NCI-H460 (cell line): ENCODE measurements at places on chromosomes 6 and 20. TPM values are rescaled to one million over a fixed set of nuclear protein-coding genes. Genes with fewer than 3 reads are reported as not detected.

SEL1L2 gene
- not detected in 2 replicates for total RNA-seq

FOXO3 gene
- 6.0 and 6.2 TPM in 2 replicates for total RNA-seq

NRSN1 gene
- not detected in 2 replicates for total RNA-seq

OVOL2 gene
- total RNA-seq: not detected in 2 replicates

LCA5 gene
- 0.81 and 1.3 TPM in 2 replicates for total RNA-seq

MYH7B gene
- 0.05 and 0.49 TPM in 2 replicates for total RNA-seq

DLK2 gene
- not detected in 2 replicates for total RNA-seq

CLVS2 gene
- not detected in 2 replicates for total RNA-seq

MCHR2 gene
- total RNA-seq: not detected in 2 replicates

XKR7 gene
- total RNA-seq: not detected in 2 replicates

LRRC73 gene
- 0.25 and 0.26 TPM in 2 replicates for total RNA-seq

LYRM2 gene
- 20.1 and 21.0 TPM in 2 replicates for total RNA-seq

KHDC1L gene
- total RNA-seq: not detected in 2 replicates

BCLAF1 gene
- 117 and 120 TPM in 2 replicates for total RNA-seq

TSBP1 gene
- not detected in 2 replicates for total RNA-seq

BTN2A1 gene
- total RNA-seq: 12.8 and 13.7 TPM in 2 replicates

ROS1 gene
- not detected in 2 replicates for total RNA-seq

- DNase-seq: no peak
Measured at GRCh38 chr6:133432021-133432989, 191.1 kb downstream of the EYA4 start.

GRCh38 chr20:6051505-6051904, 2.4 kb downstream of the LRRN4 start:
- no peak for DNase-seq

- no peak for DNase-seq
Measured at GRCh38 chr20:34210271-34210670, 31.0 kb upstream of the ASIP start.

- DNase-seq: no peak
Measured at GRCh38 chr20:12591949-12592470, 416.8 kb upstream of the SPTLC3 start.

- DNase-seq: no peak
Measured at GRCh38 chr20:62969179-62969760, 16.8 kb downstream of the SLC17A9 start.

DNA sequence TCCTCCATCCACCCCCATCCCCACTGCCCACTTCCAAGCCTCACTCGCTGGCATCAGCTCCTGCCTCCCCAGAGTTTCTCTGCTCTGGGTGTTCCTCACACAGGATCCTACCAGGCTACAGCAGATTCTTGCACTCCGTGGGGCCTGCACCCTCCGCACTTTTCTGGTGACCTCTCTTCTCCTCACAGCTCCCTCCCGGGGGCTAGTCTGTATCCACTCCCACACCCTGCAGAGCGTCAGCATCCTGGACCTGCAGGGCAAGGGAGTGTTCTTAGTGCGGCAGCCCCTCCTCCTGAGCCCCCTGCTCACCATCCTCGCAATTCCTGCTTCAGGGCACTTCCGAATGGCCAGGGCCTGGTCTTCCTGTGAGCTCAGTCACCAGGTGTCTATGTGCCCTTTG, 224.2 kb downstream of the DLL1 start:
- no peak for DNase-seq

DNA sequence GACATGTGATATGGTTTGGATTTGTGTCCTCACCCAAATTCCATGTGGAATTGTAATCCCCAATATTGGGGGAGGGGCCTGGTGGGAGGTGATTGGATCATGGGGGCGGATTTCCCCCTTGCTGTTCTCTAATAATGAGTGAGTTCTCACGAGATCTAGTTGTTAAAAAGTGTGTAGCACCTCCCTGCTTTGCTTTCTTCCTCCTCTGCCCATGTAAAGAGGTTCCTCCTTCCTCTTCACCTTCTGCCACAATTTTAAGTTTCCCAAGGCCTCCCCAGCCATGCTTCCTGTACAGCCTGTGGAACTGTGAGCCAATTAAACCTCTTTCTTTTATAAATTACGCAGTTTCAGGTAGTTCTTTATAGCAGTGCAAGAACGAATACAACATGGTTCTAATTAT, 2.1 kb upstream of the ZNF451 start:
- no peak for DNase-seq

- DNase-seq: no peak
Measured at GRCh38 chr6:34616227-34616585, 60.1 kb upstream of the SPDEF start.

DNA sequence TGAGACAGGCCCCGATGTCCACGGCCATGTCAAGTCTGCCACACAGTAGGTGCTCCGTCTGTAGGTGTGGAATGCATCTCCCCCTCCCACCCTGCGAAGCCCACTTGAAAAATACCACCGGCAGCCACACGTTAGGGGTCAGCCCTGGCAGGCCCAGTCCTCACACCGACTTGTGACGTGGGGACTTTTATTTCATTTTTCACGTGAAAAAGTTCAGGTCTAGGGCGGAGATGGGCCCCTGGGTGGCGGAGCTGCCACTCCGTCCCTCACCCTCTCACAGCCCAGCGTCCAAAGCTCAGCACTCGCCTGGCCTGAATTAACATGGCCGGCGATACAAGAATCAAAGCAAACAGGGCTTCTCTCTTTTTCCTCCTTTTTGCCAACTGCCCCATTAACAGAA, 3.8 kb upstream of the TUBB1 start:
- DNase-seq: no peak

DNA sequence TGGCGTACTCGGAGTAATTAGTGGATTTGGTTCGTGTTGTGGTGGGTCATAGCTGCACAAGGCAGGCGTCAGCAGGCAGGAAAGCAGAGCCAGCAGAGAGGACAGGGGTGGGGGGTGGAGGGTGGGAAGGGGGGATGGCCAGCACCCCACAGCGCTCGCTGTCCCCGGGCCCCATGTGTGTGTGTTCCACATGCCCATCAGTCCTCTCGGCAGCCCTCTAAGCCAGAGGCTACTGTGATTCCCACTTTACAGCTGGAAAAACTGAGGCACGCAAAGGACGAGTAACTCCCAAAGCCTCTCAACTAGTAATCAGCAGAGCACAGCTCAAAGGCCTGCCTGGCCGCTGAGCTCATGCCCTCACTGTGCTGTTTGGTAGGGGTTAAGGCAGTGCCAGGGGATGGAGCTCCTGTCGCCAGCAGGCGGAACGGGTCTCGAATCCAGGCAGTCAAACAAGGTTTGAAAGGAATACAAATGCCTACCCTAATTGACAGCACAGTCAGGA, 175.2 kb downstream of the ZDHHC14 start:
- no peak for DNase-seq

DNA sequence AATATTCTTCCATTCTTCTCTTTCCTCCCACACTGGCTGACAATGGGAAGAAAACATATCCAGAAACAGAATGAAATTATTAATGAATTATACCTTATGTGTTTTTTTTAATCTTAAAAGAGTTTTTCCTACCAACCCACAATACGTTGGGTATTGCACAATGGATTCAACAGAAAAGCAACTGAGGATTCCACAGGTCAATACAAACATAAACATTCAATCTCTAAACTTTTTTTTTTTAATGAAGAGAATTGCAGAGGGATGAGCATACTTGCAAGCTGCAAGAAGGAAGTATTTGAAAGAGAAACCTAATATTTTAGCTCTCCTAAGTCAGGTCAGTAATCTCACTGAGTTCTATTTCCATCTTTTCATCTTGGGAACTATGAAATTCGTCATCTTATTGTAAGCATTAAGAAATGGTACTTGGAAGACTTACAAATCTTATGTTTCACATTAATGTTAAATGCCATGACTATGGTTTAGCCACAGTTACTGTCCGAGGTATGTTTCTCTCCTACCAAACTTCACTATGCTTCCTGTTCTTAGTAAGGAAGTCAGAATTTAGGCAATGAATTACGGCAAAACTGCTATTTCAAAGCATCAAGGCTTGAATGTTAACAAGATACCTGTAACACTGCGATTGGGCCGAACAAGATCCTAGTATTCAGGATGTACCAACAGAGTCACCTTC, 100.8 kb downstream of the HIVEP2 start:
- no peak for DNase-seq

GRCh38 chr6:46799657-46800056, 6.5 kb downstream of the MEP1A start:
- DNase-seq: no peak

- DNase-seq: peak; percentile 61
Measured at GRCh38 chr20:330233-331149, 5.1 kb downstream of the SOX12 start.

DNA sequence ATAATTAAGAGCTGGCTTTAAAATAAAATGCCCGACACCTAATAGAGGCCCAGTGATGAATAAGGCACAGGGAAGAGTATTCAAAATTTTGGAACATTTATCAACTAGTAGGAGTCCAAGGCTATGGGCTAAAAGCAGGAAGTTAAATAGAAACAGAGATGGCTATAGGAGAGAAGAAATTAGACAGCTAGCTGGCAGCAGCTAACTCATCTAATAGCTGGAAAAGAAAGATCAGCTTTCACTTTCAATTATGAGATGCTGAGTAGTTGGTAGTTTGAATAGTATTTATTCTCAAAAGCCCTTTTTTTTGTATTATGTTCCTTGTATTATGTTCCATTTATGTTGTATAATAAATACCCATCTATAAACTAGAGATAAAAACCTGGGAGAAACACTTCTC, 215.7 kb downstream of the SLC35F1 start:
- no peak for DNase-seq

- DNase-seq: no peak
Measured at GRCh38 chr20:47764154-47764733, 21.0 kb downstream of the SULF2 start.

GRCh38 chr20:48789185-48789668, 38.6 kb downstream of the PREX1 start:
- DNase-seq: no peak

- no peak for DNase-seq
Measured at GRCh38 chr20:19966840-19967239, 50.3 kb upstream of the NAA20 start.

DNA sequence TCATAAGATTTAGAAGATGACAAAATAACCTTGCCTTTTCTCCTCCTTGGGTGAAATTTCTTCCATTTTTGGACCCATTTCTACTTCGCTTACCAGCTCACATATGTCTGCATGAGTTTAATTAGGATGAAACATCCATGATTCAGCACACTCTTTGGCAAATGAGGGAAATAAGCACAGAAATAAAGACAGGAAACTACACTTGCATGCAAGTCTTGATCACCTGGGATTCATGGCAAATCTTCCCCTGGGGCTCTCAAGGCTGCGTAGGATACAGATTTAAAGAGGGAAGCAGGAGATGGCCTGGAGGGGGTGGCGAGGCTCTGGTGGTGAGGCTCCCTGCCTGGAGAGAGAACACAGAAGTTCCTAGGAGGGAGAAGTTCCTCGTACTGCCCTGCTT, 147.8 kb downstream of the EDN3 start:
- DNase-seq: no peak

DNA sequence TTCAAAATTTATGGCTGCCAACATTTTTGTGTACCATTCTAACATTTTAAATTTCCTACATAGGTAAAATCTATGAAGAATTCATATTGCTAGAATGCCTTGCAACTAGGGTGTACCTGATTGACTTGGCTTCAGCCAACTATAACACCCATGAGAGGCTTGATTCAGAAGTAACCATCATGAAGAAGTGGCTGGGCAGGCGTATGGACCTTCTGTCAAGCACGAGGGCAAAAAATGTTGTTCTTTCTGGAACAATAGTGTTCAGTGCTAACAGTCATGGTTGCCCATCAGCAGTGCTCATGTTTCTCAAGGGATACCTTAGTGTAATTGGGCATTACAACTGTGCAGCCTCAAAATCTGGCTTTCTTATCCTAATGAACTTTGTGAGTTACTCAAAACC, 42.9 kb downstream of the ID4 start:
- no peak for DNase-seq

- DNase-seq: no peak
Measured at GRCh38 chr20:44006578-44006977, 91.9 kb downstream of the TOX2 start.

GRCh38 chr6:113076116-113076515, 729.0 kb downstream of the RFPL4B start:
- DNase-seq: no peak

DNA sequence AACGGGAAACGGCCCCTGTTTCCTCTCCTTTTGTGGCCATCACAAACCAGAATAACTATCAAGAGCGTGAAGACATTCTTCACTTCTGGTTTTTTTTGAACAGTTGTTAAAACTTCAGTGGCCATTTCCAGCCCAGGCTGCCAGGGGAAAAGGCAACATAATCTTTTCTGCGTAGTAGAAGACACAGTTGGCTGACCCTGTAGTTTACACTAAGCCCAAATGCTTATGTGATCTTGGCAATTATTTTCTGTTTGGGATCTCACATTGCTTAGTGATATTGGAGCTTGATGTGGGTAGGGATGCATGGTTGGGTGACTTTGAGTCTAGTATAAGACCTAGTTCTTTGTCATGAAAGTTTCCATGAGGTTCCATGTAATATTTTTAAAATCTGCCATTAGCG, 449.4 kb upstream of the CDH4 start:
- DNase-seq: no peak

DNA sequence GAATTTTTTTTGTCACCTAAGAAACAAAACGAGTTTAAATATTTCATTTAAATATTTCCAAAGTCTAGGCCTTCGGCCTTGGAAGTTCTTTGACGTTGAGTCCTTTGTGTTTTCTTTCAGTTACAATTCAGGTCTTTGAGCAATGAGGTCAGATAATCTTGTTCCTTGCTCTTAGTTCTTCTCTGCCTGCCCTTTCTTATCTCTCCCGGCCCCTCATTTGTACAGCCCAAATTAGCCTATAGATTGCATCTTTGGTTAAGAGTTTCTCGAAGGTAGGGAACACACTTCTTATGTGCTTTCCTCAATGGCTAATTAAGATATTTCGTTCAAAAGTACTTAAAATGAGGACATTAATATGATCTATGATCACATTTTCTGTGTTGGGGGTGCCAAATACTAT, 18.5 kb downstream of the RPS12 start:
- DNase-seq: no peak

DNA sequence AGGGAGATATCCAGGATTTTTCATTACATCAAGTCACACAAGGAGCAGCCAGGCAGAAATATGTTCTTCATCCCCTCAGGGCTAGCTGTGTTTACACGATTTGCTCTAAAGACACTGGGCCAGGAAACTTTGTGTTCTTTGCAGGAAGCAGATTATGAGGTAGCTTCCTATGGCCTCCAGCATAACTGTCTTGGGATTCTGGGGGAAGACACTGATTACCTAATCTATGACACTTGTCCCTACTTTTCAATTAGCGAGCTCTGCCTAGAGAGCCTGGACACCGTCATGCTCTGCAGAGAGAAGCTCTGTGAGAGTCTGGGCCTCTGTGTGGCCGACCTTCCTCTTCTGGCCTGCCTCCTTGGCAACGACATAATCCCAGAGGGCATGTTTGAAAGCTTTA, 11.2 kb downstream of the FAM120B start:
- no peak for DNase-seq

DNA sequence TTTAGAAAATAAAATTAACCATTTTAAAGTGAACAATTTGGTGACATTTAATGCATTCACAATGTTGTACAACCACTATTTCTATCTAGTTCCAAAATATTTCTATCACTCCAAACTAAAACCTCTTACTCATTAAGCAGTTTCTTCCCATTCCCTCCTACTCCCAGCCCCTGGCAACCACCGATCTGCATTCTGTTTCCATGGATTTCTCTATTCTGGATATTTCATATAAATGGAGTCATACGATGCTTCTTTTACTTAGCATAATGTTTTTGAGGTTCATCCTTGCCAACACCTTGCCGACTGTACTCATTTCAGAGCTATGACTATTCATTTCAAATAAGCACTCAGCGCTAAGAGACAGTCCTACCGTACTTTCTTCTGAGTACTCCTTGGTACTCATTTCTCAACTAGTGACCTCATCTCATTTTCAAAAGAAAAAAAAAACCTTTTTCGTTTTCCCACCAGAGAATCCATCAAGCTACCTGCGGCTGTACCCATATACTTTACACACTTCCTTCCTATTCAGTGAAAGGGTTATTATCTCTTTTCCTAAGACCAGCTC, 259.2 kb downstream of the UTRN start:
- no peak for DNase-seq
